ENCODE measurements at places on chromosomes 16 and 17.

- DNase-seq, result no peak
Observed at GRCh38 chr17:55290492-55291113, 25.8 kb downstream of the HLF start.

GRCh38 chr17:28948873-28949184, 2.5 kb downstream of the PHF12 start:
- no peak for DNase-seq

DNA sequence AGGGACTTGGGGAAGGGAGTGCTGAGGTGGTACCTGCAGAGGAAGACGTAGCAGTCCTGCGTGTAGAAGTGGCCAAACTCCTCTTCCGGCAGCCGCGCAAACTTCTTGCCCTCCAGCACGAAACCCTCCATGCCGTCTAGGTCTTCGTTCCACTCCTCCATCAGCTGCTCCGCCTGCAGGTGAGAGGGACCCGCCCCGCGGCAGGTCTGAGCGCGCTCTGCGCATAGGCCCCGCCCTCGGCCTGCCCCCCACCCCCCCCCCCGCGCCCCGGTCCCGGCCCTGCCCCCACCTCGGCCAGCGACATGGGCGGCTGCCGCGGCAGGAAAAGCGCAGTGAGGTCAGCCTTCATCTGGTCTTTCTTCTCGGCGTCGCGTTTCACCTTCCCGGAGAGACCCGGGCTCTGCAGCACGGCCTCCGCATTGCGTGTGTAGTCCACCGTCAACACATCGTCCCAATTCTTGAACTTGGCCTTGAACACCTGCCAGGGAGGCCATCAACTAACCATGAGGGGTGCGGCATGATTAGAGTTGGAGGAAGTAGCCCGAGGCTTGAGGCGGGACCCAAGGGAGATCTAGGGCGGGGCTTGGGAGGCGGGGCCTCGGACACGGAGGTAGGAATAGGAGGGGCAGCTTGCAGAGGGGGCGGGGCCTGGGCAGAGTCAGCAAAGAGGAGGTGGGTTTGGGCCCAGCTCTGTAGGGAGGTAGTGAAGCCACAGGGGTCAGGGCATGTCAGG, 11.5 kb downstream of the FLII start:
- DNase-seq, result no peak

DNA sequence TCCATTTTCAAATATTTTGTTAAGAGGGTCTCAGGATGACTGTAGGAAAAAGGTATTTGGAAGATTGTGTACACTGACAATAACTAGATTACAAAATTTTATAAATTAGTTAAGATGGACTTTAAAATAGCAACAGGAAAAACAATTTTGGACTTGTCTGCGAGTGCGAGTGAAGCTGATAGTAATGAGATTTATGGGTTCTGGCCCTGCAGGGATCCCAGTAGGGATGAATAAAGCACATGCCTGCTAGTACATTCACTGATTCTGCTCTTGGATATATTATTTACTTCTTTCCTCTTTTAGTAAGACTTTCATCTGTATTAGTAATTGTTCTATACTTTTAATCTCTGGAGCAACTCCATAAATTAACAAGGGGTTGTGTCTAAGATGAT, 28.2 kb downstream of the PRKCA start:
- DNase-seq, result no peak

DNA sequence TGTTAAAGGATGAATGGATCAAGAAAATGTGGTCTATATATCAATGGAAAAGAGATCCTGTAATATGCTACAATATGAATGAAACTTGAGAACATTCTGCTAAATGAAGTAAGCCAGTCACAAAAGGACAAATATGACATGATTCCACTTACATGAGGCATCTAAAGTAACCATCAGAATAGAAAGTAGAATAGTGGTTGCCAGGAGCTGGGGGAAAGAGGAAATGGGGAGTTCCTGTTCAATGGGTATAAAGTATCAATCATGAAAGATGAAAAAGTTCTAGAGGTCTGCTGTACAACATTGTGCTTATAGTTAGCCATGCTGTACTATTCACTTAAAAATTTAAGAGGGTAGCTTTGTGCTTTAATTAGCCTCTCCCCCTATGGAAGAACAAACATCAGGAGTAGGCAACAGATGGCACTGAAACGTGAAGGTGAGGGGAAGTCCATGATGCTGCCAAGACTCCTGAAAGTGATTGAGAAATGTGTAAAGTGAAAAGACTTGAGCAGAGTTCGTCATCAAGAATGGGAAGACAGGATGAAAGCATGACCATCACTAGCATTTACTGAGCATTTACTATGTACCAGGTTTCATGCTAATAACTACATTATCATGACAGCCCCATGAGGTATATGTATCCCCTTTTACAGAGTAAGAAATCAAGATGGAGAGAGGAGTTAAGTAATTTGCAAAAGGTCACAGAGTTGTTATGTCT, 167.2 kb downstream of the CYB561 start:
- DNase-seq, result no peak

GRCh38 chr17:40828454-40829044, 6.1 kb upstream of the KRT10 start:
- peak; percentile 11 for DNase-seq

GRCh38 chr17:41917679-41918313, 955 bp downstream of the ACLY start:
- DNase-seq, result no peak

- DNase-seq, result peak; percentile 47
Observed at GRCh38 chr16:51155820-51156806, 5.0 kb upstream of the SALL1 start.

DNA sequence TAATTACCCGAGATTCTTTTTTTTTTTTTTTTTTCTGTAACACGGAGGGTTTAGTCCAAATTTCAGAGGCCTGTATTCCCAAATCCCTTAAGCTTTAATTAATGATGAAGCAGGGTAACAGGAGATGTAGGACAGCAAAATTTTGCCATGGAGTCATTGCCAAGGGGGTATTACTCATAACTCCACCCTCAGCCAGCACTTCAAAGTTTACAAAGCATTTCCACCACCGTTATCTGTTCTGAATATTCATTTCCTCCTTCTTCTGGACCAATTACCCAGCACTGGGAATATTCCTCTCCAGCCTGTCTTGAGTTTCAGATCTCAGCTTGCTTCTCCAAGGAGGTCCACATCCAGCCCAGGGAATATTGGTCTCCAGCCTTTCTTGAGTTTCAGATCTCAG, 747.5 kb upstream of the EEF2KMT start:
- no peak for DNase-seq

GRCh38 chr17:54933921-54934320, 33.3 kb downstream of the TOM1L1 start:
- DNase-seq, result no peak
